ENCODE measurements at places on chromosomes 13 and 19.

GRCh38 chr13:113620036-113620796 is 35.7 kb downstream of the TFDP1 start:
- no peak for DNase-seq

GRCh38 chr19:4524808-4525562 is 6.7 kb upstream of the PLIN4 start:
- no peak for DNase-seq

- no peak for DNase-seq
Measured at GRCh38 chr13:66212511-66212910, 1017.6 kb downstream of the PCDH9 start.

- DNase-seq = no peak
Measured at GRCh38 chr13:78714717-78715116, 55.8 kb upstream of the OBI1 start.

DNA sequence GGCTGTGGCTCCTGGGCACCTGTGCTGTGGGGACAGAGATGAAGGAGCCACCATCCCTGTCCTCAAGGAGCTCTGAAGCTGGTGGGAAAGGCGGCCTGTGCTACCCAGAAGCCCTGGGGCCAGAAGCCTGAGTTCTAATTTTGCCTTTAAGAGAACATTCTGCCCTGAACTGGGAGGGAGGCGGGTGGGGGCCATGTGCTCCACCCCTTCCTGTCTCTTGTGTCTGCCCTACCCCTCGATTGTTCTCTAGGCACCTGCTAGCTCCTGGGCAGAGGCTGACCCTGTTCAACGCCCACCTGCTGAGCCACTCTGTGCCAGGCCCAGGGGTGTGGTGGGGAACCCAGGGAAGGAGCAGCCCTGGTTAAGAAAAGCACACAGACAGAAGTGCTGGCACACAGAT is 5.9 kb downstream of the TRAPPC6A start:
- DNase-seq = no peak

GRCh38 chr13:108313382-108313781 is 43.9 kb downstream of the TNFSF13B start:
- DNase-seq = no peak

- DNase-seq = no peak
Measured at GRCh38 chr13:99033814-99034213, 56.0 kb upstream of the DOCK9 start.

GRCh38 chr19:1074544-1075283 is 7.7 kb downstream of the ARHGAP45 start:
- DNase-seq = no peak

- no peak for DNase-seq
Measured at GRCh38 chr19:4414800-4415321, 12.4 kb downstream of the CHAF1A start.

GRCh38 chr13:73935991-73936390 is 198.2 kb downstream of the KLF12 start:
- no peak for DNase-seq

- no peak for DNase-seq
Measured at GRCh38 chr19:19530423-19530804, 1.7 kb downstream of the YJEFN3 start.

DNA sequence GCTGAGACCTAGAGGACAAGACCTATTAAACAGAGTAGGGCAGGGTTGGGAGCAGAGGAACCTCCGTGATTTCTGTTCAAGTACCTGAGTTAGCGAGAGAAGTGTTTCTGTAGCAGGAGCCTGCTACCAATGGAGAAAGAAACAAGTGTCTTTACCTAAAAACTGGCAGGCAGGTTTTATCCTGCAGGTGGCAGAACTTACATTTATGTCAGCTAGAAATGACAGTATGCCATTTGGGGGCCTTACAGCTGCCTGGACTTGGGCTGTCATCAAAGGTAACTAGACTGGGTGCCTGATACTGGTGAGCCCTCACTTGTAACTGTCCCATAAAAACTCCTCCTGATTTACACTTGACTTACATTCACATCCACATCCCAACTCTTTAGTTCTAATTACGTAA is 185.3 kb upstream of the MIR17HG start:
- DNase-seq = no peak

GRCh38 chr19:43984687-43985000 is 656 bp downstream of the ZNF155 start:
- no peak for DNase-seq

GRCh38 chr19:41328157-41328841 is 18.3 kb downstream of the CCDC97 start:
- no peak for DNase-seq

DNA sequence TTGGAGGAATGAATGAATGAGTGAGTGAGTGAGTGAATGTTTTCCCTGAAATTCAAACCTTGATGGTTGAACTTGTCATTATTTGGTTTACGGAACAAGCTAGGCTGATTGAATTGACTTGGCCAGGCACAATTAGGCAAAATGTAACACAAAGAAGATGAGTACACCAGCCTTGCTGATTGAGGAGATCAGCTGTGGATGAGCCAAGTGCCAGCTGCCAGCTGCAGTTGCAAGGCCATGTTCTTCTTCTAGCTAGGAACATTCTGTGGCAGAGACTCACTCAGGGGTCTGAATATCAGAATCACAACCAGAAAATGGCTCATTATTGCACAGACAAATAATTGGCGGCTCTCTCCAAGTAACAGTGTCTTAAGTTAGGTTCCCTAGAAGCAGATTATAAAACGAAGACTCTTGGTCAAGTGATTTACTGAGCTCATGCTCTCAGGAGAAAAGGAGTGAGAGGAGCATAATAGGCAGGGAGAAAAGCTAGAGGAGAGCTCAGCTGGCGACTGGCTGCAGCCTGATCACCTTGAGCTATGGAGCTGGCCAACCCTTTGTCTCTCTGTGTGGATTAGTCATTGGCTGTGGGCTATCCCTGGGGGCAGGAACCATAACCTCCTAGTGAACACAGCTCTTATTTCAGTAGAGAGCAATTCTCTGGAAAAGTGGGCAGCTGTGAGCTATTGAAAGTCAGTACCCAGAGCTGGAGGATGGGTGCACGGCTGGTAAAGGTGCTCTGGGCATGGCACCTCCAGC is 225.3 kb upstream of the SERP2 start:
- no peak for DNase-seq

GRCh38 chr13:45303866-45304265 is 37.1 kb downstream of the TPT1 start:
- DNase-seq = no peak

- no peak for DNase-seq
Measured at GRCh38 chr13:83794583-83794982, 87.7 kb downstream of the SLITRK1 start.

- DNase-seq = no peak
Measured at GRCh38 chr19:52171321-52172169, at the start of gene ZNF836. TSS of gene ZNF836 (minus strand) at chr19:52171621. CDS start at chr19:52168072, 3,549 bp downstream.

GRCh38 chr13:52850396-52851136 is 2.1 kb upstream of the PCDH8 start:
- DNase-seq = no peak

DNA sequence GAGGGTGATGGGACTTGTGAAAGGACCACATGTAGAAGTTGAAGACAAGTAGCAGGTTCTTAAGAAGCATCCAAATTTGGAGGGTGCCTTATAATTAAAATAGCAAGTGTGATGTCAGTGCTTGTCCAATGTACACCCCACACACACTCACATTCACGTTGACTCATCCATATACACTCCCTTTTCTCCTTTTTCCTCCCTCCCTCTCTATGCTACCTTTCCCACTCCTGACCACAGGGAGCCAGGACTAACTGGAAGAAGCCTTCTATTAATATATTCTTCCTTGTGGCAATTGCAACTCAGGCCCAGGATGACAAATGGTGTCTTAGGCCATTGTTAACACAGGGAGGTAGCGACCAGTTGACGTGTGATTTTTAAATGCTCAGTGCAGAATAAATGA is 16.3 kb upstream of the GPR183 start:
- no peak for DNase-seq

DNA sequence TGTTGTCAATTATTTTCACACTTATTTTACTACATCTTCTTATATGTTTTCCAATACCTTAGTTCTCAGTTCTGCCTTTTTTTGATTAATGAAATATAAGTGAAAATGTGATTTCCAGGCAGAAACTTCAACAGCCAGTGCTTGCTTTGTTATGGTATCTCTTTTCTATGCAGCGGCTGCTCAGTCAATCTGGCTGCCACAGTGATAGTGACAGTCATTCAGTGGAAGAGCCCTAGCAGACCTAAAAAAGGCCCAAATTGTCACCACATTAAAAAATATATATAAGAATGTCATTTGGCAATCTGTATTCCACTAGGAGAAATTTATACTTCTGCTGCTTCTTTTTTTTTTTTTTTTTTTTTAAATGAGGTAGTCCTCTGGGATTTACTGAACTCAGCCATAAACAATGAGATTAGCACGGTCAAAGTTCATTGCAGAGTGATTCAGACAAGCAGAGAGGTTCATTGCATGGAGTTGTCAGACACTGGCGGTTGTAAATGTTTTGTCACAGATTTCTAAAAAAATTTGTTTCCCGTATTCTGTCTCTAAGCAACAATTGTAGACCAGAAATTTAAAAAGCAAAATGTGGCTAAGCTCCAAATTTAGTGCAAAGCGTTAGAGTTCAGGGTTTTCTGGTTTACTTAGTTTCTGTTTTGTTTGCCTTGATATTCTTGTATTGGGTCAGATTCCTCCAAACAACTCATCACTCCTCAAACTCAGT is 94.7 kb upstream of the PRR20A start:
- DNase-seq = no peak

DNA sequence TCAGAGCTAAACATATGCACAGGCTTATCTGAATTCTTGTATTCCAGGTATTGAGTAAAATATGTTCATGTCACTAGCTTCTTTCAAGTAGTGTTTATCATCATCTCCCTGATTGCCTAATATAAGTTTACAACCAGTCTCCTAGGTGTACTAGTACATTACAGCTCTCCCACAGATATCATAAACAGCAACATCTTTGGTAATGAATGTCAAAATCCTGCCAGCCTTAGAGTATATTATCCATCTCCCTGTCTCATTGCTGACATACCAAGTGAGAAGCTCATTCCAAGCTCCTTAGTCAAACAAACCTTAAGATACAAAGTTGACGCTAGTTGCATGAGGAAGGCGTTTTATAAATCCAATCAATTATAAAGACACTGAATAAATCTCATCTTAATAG is 689.1 kb upstream of the GPC6 start:
- DNase-seq = no peak

Measured in cortex of kidney (tissue), 1 donor.